ENCODE measurements at places on chromosomes 11 and 22.

GRCh38 chr11:128726458-128727139 lies 32.7 kb downstream of the FLI1 start:
- DNase-seq, result no peak

DNA sequence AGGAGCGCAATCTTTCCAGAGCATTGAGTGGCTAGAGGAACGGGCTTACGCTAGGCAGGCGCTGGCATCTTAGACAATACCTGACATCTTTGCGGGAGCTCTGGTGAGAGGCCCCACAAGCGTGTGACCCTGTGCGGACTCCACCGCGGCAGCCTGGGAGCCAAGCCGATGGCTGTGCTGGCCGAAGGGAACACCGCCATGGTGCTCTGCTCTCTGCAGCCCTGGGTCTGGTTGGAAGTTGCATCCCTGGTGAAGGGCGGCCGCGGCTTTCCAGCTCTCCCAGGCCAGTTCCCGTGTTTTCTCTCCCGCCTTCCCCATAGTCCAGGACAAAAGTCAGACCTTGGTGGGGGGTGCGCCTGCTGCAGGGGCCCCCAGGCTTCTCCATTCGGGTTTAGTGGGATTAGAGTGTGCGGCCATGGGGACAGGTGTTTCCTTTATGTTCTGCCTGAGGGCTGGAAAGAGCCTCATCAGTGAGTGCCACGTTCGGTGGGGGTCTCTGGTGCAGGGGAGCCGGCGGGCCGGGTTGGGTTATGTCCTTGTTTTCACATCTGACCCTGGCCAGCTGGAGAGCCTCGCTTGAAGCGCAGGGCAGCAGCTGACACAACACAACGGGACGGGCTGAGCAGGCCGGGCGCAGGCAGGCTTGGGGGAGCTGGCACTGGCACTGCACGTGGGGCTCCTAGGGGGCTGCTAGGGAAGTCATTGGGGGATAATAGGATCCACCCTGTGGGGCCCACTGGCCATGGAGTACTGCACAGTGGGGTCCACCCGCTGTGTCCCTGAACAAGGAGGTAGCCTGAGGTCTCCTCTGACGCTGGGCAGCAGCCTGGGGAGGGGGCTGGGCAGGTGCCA lies 94.8 kb downstream of the KCNQ1 start:
- DNase-seq, result no peak

DNA sequence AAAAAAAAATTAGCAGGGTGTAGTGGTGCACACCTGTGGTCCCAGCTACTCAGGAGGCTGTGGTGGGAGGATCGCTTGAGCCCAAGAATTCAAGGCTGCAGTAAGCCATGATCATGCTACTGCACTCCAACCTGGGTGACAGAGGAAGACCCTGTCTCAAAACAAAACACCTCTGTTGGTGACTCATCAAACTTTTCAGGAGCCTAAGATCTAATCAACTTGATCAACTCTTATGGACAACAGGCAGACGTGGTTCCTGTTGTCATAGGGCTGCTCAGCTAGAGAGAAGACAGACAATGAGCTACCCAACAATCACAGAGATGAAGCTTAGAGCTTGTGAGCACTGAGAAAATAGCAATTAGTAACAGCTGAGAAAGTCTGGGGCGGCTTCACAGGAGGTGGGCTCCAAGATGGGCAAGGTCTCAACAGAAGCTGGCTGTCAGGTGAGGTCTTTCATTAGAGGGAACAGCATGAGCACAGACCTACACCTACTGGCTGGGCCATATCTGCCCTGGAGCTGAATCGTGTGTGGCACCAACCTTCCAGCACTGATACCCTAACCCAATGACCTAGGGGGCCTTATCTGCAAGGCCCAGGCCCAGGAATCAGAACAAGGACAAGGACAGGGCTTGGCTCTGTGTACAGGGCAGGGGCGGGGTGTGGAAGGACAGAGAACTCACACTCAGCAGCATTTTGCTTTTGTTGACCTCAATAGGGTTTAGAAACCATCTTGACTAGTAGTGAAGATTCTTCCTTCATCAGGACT lies 7.2 kb upstream of the UCP3 start:
- DNase-seq, result no peak

- peak; percentile 47 for DNase-seq
Observed at GRCh38 chr22:31347251-31348008, 1.3 kb upstream of the PATZ1 start.

DNA sequence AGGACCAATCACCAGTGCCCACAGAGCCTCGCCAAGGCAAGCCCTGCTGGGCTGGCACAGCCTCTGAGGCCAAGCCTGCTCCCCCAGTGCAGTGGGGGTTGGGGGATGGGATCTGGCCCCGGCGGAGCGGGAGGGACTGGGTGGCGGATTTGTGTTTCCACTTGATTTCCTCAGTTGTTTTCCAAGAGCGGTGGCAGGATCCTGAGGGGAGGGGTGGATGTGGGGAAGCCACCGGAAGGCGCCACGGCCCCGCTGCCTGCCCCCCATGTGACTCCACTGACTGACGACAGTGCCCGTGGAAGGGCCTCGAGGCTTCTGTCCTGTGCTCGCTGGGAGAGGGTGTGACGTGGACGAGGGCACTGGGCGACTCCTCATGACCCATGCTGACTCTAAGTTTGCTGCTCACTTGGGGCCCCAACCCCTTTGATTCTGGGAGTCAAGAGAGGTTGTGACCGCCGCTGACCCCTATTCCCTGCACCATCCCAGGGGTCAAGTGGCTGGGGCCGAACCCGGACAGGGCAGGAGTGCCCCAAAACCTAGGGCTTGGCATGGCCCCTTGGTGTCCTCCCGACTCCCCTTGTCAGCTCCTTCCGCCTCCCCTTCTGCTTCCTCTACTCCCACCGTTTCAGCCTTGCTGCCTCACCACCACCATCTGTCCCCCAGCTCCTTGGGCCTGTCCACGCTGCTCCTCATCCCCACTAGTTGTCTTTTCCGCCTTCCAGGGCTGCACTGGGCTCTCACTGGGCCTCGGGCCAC lies 23.5 kb upstream of the PICK1 start:
- no peak for DNase-seq

GRCh38 chr11:120918257-120918656 lies 105.6 kb upstream of the TBCEL start:
- DNase-seq, result no peak

DNA sequence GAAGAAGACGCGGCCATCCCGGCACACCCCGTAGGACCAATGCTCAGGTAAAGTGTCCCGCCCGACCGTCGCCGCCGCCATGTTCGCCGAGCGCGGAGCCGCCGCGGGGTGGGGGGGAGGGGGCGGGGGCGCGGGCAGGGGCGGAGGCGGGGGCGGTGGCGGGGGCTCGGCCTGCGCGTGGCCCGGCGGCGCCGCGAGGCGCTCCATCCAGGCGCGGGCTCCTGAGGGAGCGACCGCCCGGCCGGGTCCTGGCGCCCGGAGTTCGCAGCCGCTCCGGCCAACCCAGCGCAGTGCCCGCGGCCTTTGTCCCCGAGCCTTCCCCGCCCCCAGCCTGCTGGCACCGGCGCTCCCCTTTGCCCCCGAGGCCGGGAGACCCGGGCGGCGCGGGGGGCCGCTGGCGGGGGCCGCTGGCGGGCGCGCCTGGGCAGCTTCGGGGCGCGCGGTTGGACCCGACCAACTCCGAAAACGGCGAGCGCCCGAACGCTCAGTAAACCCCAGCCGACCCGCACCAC lies at the start of gene PLEKHA7:
PLEKHA7 (minus strand) TSS at position 94 of the 512 bp plus-strand sequence; CDS start at position 81, 13 bp downstream.
- DNase-seq, result no peak

GRCh38 chr11:77119531-77119936 lies 8.5 kb upstream of the MYO7A start:
- DNase-seq, result no peak

DNA sequence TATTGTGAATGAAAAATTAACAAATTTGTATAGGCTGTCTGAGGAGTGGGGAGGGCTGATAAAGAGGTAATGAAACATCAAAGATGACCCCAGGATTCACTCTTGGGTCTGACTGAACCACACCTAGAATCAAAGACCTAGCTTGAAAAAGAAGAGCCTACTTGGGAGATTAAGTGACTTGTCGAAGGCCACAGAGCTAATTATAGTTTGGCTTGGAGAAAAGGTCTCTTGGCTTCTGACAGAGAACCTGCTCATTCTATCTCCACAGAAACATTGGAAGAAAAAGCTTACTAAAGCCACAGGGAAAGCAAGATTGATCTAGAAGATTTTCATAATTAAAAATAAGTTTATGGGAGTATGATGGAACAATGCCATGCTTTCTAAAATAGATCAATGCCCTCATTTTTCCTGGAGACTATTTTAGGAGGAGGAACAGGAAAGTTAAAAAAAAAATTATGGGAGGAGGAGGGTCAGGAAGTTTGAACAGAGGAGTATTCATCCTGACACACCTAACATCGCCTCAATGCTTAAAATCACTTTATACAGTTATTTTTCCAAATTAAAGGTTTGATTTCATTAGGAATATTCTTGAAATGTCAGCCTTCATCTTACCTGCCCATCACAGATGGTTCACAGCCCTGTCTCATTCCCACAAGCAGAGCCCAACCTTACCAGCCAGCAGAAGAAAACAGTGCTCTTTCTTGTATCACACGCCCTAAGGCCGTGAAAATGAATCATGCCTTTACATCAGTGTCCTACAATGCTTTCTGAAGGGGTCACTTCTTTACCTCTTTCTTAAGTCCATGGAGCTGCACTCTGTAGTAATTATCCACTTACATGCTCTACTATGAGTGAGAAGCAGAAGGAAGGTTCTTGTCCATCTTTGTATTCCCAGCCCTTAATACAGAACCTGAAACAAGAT lies 231.1 kb upstream of the MPPED2 start:
- DNase-seq, result no peak

DNA sequence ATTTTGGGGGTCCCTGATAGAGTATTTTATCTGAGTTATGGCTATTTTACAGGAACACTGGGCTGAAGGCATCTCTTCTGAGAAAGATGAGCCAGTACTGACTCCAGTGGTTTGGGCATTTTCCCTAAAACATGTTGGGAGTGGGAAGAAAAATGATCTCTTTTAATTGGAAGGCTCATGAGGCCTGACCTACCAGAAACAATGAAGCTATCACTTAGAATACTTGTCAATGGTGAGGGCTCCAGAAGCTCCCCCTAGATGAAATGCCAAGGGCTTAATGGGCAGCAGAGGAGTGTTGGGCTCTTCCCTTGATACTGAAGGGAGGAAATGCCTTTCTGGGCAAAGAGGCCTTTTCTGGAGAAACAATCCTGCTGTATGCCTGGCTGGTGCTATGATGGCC lies 63.5 kb upstream of the BDNF start:
- no peak for DNase-seq

- DNase-seq, result no peak
Observed at GRCh38 chr11:36500315-36500721, 9.8 kb downstream of the TRAF6 start.

GRCh38 chr22:38316364-38317121 lies 690 bp downstream of the CSNK1E start:
- DNase-seq, result peak; percentile 55

GRCh38 chr22:26025626-26026025 lies 143.6 kb upstream of the SEZ6L start:
- no peak for DNase-seq

DNA sequence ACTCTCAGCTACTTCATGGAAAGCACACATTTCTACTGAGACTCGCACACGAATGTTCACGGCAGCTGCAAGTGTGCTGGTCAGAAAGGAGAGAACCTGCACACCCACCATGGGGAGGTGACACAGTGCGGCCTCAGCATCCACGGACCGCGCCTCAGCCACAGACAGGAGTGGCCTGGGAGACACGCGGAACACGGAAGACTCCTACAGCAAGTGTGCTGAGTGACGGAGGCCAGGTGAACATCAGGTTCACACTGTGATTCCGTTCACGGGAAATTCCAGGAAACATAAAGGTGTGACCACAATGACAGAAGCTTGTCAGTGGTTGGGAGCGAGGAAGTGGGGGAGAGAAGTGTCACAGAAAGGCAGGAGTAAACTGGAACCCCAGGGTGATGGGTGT lies 13.3 kb upstream of the MOB2 start:
- DNase-seq, result no peak

GRCh38 chr11:3950996-3951660 lies 95.7 kb downstream of the STIM1 start:
- DNase-seq, result no peak

- no peak for DNase-seq
Observed at GRCh38 chr11:117614728-117615127, 182.3 kb downstream of the DSCAML1 start.

- no peak for DNase-seq
Observed at GRCh38 chr11:58134151-58134550, 8.8 kb upstream of the OR9I1 start.

DNA sequence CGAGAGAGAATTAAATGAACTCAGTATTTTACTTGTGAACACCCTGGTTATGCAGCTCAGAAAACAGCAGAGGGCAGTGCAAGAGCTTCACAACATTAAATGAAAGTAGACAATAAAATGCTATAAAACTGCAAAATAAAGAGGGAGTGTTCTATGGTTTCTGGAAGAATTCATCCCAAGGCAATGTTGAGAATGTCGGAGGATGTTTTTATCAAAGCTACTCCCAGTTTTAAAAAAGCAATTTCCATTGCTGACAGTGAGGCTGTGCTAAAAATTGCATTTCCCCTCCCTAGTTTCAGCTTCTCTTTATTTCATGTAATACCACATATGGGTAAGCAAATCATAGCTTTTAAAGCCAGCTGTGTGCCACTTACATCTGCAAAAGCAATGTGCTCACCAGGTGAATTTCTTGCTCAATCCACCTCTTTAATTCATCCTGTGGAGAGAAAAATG lies 296.8 kb downstream of the RAB38 start:
- no peak for DNase-seq

DNA sequence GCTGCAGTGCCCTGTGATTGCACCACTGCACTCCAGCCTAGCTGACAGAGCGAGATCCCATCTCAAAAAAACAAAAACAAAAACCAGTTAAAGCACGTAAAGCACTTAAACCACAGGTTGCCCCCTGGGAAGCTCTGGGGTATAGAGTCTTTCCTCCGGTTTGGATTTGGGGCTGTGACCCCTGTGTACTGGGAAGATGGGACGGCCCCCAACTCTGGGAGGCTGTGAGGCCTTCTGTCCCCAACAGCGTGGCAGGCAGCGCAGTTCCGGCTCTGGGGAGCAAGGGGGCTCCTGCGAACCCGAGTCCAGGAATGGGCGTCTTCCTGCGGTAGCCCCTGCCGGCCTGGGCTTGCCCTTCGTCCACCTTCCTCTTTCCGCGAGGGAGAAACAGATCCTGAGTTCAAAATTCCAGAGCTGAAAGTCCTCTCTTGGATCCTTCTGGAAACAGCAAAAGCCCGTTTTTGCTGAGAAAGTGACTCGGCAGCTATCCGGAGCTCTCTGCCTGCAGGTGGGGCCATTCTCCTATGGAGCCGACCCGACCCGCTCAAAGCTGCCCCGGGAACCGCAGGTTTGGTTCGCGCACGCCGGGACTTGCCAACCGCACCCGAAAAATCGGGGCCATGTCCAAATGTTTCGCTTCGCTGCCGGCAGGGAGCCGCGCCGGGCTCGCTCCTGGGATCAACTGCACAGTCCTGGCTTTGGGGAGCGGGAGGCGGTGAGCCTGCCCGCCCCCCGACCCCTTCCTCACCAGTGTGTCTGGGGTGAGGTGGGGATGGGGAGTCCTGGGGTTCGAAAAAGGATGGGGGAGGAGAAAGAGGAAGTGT lies 36.3 kb upstream of the POLA2 start:
- DNase-seq, result peak; percentile 43
